ENCODE measurements at places on chromosomes 12 and 14.
A peak's percentile ranks its signal among the peaks of the same experiment; 100 is the strongest.

DNA sequence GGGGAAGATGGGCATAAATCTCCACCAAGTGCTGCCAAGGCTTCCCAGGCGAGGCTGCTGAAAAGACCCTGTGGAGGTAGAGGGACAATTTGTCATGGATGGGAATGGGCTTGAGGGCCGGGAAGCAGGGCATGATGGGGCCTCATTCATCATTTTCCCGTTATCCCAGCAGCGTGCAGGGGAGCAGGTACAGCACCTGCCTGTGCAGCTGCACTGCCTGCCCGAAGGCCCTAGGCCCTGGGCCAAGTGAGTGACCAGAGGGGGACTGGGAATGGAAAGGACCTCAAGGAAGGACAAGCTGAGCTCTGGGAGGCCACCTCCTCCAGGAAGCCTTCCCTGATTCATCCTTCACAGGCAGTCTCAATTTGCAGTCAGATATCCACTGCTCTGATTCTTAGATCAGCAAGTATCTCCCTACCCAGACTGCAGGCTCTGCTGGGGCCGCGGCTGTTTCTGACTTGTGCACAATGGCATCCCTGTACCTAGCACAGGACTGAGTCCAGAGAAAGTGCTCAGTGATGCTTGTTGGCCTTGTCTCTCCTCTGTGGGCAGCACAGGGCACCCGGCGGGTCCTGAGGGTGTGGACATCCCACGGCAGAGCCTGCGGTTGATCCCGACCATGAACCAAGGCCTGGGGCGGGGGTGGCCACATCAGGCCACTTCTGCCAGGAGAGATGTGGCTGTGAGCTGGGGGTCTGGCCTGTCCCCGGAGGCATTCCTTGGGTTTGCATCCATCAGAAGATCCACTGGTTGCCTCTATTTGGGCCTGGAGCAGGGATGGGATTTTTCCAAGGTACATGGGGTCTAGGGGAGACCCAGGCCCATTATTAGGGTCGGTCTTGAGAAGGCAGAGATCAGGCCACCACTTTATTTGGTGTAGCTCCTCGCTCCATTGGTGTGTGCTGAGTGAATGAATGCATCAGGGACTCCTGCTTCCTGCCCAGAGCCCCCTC is 167.3 kb upstream of the RTL1 start:
- peak; percentile 4 for DNase-seq

DNA sequence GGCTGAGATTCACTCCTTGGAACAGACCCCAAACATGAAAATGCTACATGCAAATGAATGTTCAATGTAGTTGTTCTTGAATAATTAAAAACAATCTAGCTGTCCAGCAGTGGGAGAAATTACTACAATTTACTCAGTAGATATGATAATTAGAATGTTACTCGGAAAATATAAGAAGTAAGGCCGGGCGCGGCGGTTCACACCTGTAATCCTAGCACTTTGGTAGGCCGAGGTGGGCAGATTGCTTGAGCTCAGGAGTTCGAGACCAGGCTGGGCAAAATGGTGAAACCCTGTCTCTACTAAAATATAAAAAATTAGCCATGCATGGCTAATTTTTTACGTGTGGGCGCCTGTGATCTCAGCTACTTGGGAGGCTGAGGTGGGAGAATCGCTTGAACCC is 15.3 kb upstream of the PTGER2 start:
- no peak for DNase-seq

DNA sequence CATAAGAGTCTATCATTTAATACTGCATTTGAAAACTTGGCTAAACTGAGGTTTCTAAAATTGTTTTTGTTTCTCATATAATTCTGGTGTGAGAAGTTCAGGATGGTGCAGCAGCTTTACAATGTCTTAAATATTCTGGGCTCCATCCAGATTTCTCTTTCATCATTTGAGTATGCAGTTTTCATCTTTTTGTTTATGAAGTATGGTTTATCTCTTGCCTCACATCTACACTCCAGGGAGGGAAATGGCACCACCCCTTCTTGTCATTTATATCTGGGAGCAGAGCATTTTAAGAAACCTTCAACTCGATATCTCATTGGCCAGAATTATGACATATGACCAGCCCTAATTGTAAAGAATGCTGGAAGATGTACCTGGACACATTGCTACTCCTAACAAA is 24.3 kb downstream of the GEMIN2 start:
- no peak for DNase-seq

- DNase-seq, result no peak
Observed at GRCh38 chr14:71332476-71332875, 425.2 kb downstream of the PCNX1 start.

DNA sequence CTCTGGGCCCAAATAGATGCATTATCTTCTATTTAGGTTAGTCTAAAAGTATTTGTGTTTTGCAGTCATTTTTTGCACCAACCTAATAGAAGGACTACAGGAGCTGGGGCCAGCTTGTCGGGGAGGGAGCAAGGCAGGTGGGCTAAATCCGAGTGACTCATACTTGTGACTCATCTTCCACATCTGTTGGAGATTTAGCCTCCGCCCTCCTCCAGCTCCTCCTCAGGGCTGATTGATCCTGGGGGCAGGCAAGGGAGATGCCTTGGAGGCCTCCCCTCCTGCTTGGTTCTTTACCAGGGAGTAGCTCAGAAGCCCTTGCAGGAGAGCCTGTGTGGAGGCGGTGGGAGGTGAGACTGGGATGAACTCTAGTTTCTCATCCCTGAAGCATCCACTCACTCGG is 27.9 kb downstream of the RHOF start:
- DNase-seq, result no peak

- no peak for DNase-seq
Observed at GRCh38 chr14:54722791-54723432, 156.0 kb downstream of the SAMD4A start.

DNA sequence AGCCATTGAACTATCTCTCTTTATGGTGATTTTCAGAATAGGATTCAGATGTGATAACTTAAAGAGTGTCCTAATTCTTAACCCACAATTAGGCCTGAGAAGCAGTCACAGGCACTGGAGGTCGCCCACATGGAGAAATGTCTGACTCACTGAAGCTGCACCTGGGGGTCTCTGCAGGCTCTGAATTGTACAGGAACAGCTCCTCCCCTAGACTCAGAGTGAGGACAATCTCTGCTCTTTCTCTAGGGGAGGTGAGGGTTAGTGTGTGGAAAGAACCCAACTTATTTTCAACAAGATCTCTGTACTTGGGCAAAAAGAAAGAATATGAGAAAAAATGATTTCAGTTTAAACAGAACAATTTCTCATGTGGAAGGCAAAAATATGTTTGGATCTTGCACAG is 1124.6 kb downstream of the TMEM121 start:
- no peak for DNase-seq

GRCh38 chr12:122060081-122060501 is 18.5 kb upstream of the MLXIP start:
- DNase-seq, result no peak

DNA sequence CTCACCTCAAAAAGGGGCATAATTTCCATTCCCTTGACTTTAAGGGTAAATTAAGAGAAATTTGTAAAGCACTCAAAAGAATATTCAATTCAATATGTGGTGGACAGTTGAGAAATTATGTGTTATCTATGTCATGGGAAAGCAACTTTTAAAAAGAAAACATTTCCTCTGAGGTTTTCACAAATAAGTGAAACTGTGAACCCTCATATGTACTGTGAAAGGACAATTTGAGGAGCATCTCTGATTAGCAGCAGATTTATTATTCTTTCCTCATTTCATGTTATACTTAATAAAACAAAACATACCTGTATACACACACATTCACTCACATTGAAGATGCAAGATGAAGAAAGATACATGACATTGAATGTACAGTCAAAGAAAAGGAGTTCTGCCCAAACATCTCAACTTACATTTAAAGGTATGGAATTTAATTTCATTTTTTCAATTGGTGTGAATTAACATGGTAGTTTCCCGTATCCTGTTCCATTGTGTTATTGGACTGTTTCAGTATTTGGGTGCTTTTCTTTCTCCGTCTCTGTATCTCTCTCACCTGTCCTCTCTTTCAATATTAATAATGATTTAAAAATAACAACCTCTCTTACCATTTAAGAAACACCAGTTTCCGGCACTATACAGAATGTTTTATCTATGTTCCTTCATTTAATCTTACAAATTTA is at the start of gene KLRF1:
KLRF1 (plus strand) TSS at position 273 of the 680 bp plus-strand sequence; CDS start at position 337, 64 bp downstream.
- no peak for DNase-seq

DNA sequence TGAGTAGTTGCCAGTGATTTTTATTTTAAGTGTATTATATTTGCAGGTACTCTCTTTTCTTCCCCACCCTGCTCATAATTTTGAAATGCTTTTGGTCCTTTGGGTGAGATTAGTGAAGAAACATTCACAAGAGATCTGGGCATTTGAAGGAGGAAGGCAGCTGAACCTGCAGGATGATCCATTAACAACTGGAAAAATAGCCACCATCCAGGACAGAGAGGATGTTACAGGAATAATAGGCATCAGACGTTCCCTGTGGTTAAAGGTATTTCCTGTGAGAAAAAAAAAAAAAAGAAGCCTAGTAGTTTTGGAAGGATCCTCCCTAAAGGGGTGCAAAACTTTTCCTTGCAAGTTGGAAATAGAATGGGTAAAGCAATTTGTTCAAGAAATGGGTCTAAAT is 145.3 kb downstream of the SLC38A4 start:
- DNase-seq, result no peak

- DNase-seq, result no peak
Observed at GRCh38 chr14:66066981-66067776, 419.0 kb upstream of the CCDC196 start.

DNA sequence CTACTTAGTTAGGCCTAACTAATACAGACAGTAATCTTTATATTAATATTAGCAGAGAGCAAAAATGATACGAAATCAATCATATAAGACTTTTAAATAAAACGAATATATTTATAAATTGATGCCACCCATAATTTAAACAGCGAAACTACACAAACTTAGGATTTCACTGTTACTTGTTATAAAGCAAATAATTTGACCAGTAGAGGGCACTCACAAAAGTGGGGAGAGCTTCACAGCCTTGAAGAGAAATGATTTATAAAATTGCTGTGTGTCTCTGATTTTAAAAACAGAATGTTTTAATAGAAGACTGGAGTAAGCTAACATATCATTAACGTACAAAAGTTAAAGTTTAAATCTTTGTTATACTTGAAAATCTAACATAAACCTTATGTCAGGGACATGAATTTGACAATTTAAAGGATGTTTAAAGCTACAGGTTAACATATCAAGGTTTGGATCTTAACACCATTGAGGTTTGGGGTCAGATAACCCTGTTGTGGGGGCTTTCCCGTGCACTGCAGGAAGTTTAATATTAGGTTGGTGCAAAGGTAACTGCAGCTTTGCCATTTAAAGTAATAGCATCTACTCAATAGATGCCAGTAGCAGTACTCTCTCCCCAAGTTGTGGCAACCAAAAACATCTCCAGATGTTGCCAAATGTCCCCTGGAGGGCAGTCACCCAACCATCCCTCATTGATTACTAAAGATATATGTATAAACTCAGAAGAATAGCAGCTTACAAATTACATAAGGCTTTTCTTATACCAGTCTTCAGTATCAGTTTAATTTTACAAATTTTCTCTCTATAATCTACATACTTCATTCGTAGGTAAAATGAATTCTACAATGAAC is 9.3 kb downstream of the KRAS start:
- no peak for DNase-seq

DNA sequence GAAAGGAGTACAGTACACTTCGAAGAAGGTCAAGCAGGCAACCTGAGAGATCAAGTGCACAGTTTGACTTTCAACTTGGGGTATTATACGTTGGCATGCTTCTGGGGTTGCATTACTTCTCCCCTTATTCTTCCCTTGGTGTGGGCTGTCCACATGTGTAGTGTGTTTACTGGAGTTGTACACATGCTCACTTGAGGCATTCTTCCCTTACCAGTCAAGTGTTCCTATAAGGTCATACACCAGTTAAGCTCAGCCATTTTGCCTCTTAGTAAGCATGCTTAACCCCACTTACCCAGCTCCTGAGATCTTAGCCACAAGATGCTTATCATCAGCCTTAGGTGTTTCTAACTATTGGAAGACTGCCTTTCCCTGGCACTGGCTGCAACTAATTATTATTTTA is 63.8 kb downstream of the C12orf42 start:
- DNase-seq, result no peak

DNA sequence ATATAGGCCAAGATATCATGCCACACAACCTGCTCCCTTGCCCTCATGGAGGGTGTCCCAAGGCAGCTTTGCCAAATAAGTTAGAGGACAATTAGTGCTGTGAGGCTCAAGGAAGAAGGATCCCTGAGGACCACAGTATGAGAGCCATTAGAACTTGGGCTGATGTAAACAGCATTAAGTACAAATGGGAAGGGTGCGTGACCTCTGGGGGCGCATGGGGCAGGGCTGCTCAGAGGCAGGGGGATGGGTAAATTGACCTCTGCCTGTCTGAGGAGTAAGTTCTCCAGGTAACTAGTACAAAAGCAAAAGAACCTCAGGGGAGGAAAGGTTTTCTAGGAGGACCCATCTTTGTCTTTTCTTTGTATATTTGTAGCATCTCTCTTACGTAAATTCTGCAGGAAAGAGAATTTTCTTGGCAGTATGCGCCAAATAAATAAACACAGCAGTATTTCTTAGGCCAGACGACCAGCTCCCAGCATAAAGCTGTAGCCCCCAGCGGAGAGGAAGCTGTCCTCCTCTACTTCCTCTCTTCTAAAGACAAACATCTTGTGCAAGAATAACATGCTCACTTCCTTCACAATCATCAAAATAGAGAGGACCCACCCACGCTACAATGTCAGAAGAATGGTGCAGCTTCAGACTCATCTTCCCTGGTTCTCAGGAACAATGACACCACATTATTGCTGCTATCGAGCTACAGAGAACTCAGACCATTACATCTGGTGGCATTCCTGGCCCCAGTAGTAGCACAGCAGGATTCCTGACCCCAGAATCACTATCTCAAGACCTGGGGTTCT is 16.4 kb upstream of the VWF start:
- no peak for DNase-seq

DNA sequence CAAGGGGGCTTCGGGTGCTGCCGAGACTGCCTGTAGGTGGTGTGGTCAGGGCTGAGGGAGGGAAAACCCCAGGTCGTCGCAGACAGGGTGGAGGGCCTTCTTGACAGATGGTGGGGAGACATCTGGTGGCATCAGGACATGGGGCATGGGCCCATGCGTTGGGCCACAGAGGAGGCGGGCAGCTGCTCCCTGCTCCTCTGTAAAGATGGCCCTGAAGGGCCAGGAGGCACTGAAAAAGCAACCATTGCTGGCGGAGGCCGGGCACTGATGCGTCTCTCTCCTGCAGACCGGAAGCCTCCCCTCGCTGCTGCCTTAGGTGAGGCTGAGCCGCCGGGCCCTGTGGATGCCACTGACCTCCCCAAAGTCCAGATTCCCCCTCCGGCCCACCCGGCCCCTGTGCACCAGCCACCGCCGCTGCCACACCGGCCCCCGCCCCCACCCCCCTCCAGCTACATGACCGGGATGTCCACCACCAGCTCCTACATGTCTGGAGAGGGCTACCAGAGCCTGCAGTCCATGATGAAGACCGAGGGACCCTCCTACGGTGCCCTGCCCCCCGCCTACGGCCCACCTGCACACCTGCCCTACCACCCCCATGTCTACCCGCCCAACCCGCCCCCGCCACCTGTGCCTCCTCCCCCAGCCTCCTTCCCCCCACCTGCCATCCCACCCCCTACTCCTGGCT is 28.8 kb downstream of the CCNK start:
- DNase-seq, result no peak
